ENCODE measurements at places on chromosomes 4 and X. TPM values are rescaled to one million over a fixed set of nuclear protein-coding genes. Genes with fewer than 3 reads are reported as not detected.

GRCh38 chr4:77710684-77711083 is 105.1 kb downstream of the CXCL13 start:
- peak overlapping the region; percentile 55 for H3K27ac ChIP-seq
- peaks cover 43% of the 10 kb centered on the region for H3K36me3 ChIP-seq
- H3K27me3 ChIP-seq, result no peaks in the 10 kb centered on the region
- DNase-seq, result no peak

- DNase-seq, result no peak
- peaks cover 2% of the 10 kb centered on the region for H3K36me3 ChIP-seq
- peaks cover 8% of the 10 kb centered on the region for H3K4me1 ChIP-seq
- no peaks in the 10 kb centered on the region for H3K27me3 ChIP-seq
Measured at GRCh38 chr4:3280466-3280865, 12.4 kb upstream of the RGS12 start.

GRCh38 chr4:3517731-3518510 is 14.3 kb downstream of the LRPAP1 start:
- H3K4me3 ChIP-seq, result no peak overlapping the region
- H3K4me1 ChIP-seq, result no peaks in the 10 kb centered on the region
- no peak for DNase-seq
- H3K27ac ChIP-seq, result no peak overlapping the region
- no peaks in the 10 kb centered on the region for H3K27me3 ChIP-seq

- no peaks in the 10 kb centered on the region for H3K36me3 ChIP-seq
- no peaks in the 10 kb centered on the region for H3K4me1 ChIP-seq
- no peak overlapping the region for H3K27ac ChIP-seq
- no peaks in the 10 kb centered on the region for H3K27me3 ChIP-seq
- no peak overlapping the region for H3K4me3 ChIP-seq
- DNase-seq, result no peak
Measured at GRCh38 chr4:13302876-13303275, 181.3 kb downstream of the RAB28 start.

DNA sequence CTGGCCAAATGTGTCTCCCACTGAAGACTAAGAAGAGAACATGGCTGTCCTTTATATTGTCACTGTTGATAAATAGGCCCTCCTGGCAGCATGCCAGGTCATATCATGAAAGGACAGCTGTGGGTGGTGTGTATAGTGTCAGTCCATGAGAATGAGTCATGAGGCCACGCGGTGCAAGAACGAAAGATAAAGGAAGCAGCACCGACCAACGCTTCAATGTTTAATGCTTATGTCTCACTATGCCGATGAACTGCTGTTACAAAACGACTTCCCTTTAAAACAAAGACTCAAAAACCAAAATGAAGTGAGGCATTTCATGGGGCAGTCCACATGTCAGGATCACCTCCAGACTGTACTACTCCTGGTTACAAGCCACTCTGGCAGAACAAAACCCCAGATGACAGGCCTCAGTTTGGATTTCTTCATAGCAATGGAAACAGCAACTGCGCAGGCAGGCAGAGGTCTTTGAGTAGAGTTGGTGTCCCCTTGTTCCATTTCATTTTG is 5.2 kb upstream of the TCEANC start:
- no peak overlapping the region for H3K4me3 ChIP-seq
- no peaks in the 10 kb centered on the region for H3K36me3 ChIP-seq
- H3K4me1 ChIP-seq, result peaks cover 20% of the 10 kb centered on the region
- no peaks in the 10 kb centered on the region for H3K27me3 ChIP-seq

DNA sequence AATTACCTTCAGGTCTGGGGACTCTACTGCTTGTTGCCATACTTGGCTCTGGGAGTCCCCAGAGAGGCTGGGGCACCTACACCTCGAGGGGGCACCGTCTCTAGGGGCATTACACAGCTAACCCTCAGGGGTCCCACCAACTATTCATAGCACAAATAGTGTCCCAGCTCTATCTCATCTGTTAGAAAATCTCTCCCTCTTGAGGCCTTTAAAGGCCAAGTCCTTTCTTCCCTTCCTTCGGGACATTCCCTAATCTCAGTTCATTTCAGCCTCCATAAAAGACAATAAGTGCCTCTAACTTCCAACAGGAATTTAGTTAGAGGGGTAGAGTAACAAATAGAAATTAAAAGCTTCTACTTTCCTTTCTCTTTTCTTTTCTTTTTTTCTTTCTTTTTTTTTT is 55.8 kb upstream of the SORBS2 start:
- no peaks in the 10 kb centered on the region for H3K27me3 ChIP-seq
- no peak overlapping the region for H3K4me3 ChIP-seq
- no peaks in the 10 kb centered on the region for H3K36me3 ChIP-seq
- no peaks in the 10 kb centered on the region for H3K4me1 ChIP-seq
- no peak overlapping the region for H3K27ac ChIP-seq
- DNase-seq, result no peak

DNA sequence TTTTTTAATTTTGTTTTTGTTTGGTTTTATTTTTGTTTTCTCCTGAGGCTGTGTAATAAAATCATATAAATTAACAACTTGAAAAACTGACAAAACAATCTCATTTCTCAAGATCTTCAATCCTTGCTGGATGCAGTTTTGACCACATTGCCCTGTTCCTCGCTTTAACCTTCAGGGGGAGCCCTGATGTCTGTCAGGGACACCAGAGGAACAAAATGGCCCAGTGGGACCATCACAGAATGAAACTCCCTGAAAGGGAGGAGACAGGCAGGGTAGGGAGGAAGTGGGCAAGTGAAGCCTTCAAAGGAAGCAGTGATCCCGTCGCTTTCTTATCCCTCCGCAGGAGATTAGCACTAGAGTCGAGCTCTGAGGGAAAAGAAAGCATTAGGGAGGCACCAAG is 274.9 kb upstream of the LDB2 start:
- H3K4me1 ChIP-seq, result no peaks in the 10 kb centered on the region
- H3K27me3 ChIP-seq, result peaks cover 20% of the 10 kb centered on the region
- H3K27ac ChIP-seq, result no peak overlapping the region
- H3K4me3 ChIP-seq, result no peak overlapping the region
- no peaks in the 10 kb centered on the region for H3K36me3 ChIP-seq

GRCh38 chr4:147799986-147800555 is 68.2 kb downstream of the ARHGAP10 start:
- H3K27me3 ChIP-seq, result no peaks in the 10 kb centered on the region
- H3K4me1 ChIP-seq, result peaks cover 38% of the 10 kb centered on the region
- DNase-seq, result peak; percentile 77
- H3K27ac ChIP-seq, result peak overlapping the region; percentile 58
- H3K36me3 ChIP-seq, result peaks cover 10% of the 10 kb centered on the region

DNA sequence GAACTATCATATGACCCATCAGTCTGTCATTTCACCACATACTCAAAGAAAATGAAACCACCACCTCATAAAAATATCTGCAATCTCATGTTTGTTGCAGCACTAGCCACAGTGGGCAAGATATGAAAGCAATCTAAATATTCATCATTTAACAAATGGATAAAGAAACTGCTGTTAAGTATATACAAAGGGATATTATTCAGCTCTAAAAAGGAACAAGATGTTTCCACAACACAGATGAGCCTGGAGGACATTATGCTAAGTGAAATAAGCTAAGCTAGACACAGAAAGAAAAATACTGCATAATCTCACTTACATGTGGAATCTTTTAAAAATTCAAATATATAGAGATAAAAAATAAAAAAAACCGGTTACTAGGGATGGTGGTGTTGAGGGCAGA is 108.2 kb upstream of the BRWD3 start:
- no peaks in the 10 kb centered on the region for H3K36me3 ChIP-seq
- no peak overlapping the region for H3K4me3 ChIP-seq
- no peaks in the 10 kb centered on the region for H3K27me3 ChIP-seq
- H3K4me1 ChIP-seq, result no peaks in the 10 kb centered on the region
- DNase-seq, result no peak

DNA sequence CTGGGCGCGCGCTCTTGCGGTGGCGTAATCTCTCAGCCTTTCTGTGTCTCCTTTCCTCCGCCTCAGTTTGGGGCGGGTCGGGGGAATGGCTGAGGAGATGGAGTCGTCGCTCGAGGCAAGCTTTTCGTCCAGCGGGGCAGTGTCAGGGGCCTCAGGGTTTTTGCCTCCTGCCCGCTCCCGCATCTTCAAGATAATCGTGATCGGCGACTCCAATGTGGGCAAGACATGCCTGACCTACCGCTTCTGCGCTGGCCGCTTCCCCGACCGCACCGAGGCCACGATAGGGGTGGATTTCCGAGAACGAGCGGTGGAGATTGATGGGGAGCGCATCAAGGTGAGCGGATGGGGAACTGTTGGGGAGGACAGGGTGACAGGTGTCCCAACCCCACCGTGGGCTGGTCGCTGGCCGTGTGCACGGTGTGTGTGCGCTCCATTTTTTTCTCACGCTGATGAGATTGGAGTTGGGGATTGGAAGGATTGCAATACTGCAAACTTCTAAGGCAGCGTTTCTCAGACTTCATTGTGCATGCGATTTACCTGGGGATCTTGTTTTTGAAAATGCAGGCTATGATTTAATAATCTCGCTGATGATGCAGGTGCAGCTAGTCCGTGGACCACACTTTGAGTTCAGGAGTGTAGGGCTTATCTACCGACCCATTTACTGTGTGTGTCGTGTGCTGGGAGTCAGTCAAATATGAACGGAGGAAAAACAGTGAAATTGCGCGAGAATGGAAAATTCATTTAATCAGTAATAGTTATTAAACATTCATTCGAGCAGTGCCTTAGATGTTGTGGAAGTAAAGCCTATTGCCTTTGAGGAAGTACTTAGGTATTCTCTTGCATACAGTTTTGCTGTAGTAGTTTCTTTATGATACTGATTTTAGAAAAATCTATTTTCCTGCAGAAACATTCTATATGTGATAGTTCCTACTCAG is at the start of gene RAB33B:
Gene RAB33B, plus strand, starts transcription at position 11 of the 935 bp plus-strand sequence. Its CDS starts 75 bp downstream, at position 86.
- DNase-seq, result no peak
- peaks cover 4% of the 10 kb centered on the region for H3K36me3 ChIP-seq
- H3K27ac ChIP-seq, result peak within 1 kb of the TSS; percentile 99
- H3K4me3 ChIP-seq, result peak within 1 kb of the TSS; percentile 87

GRCh38 chr4:41661442-41662076 is 87.0 kb downstream of the PHOX2B start:
- H3K27ac ChIP-seq, result no peak overlapping the region
- H3K4me3 ChIP-seq, result no peak overlapping the region
- DNase-seq, result peak; percentile 30
- H3K36me3 ChIP-seq, result no peaks in the 10 kb centered on the region
- no peaks in the 10 kb centered on the region for H3K4me1 ChIP-seq

GRCh38 chr4:20603671-20604313 is 96.5 kb upstream of the PACRGL start:
- H3K4me3 ChIP-seq, result no peak overlapping the region
- DNase-seq, result no peak
- no peaks in the 10 kb centered on the region for H3K4me1 ChIP-seq
- H3K36me3 ChIP-seq, result no peaks in the 10 kb centered on the region
- peaks cover under 1% of the 10 kb centered on the region for H3K27me3 ChIP-seq

DNA sequence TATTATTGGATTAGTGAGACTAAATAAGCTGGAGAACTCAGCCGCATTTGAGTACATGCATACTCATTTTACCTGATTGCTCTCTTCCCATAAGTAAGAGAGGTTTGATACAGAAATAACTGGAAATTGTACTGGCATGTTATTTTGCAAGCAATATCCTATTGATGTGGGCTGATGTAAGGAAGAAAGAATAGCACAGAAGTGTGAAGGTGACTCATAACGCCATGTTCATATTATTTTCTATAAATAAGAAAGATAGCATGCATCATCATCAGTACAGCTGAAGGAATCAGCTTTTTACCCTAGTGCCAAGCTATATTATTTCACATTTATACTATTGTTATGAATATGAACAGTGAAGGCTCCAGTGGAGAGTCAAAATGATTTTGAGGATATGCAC is 138.3 kb upstream of the FAM47A start:
- H3K27ac ChIP-seq, result no peak overlapping the region
- H3K27me3 ChIP-seq, result no peaks in the 10 kb centered on the region
- no peaks in the 10 kb centered on the region for H3K4me1 ChIP-seq
- H3K36me3 ChIP-seq, result no peaks in the 10 kb centered on the region
- no peak overlapping the region for H3K4me3 ChIP-seq
- DNase-seq, result no peak

WDR17 gene
- 0.83 TPM for total RNA-seq

UGT2B15 gene
- total RNA-seq, result not detected

AGTR2 gene
- not detected for total RNA-seq

ZNF674 gene
- total RNA-seq, result 5.3 TPM

RHOH gene
- 134 TPM for total RNA-seq

MAGEE2 gene
- total RNA-seq, result not detected

CT45A5 gene
- not detected for total RNA-seq

CXCL8 gene
- total RNA-seq, result 0.19 TPM

TSPYL2 gene
- total RNA-seq, result 15.3 TPM

FAM9B gene
- total RNA-seq, result not detected

FAM47E gene
- not detected for total RNA-seq

PPP4R3C gene
- total RNA-seq, result not detected

TEX13D gene
- not detected for total RNA-seq
